NCI-H774 (cell line): ENCODE measurements at places on chromosomes 16 and 17.

- no peak for DNase-seq
Measured at GRCh38 chr17:15513856-15514459, 46.5 kb upstream of the CDRT4 start.

GRCh38 chr17:38748149-38748891, at the start of gene PCGF2:
TSS of gene PCGF2 (minus strand) at chr17:38748336. CDS start at chr17:38740402, 7,934 bp downstream.
- DNase-seq = peak; percentile 89

DNA sequence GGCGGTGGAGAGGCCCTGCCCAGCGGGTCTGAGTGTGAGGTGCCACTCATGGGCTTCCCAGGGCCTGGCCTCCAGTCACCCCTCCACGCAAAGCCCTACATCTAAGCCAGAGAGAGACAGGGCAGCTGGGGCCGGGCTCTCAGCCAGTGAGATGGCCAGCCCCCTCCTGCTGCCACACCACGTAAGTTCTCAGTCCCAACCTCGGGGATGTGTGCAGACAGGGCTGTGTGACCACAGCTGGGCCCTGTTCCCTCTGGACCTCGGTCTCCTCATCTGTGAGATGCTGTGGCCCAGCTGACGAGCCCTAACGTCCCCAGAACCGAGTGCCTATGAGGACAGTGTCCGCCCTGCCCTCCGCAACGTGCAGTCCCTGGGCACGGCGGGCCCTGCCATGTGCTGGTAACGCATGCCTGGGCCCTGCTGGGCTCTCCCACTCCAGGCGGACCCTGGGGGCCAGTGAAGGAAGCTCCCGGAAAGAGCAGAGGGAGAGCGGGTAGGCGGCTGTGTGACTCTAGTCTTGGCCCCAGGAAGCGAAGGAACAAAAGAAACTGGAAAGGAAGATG, 11.2 kb downstream of the VASN start:
- DNase-seq = no peak

DNA sequence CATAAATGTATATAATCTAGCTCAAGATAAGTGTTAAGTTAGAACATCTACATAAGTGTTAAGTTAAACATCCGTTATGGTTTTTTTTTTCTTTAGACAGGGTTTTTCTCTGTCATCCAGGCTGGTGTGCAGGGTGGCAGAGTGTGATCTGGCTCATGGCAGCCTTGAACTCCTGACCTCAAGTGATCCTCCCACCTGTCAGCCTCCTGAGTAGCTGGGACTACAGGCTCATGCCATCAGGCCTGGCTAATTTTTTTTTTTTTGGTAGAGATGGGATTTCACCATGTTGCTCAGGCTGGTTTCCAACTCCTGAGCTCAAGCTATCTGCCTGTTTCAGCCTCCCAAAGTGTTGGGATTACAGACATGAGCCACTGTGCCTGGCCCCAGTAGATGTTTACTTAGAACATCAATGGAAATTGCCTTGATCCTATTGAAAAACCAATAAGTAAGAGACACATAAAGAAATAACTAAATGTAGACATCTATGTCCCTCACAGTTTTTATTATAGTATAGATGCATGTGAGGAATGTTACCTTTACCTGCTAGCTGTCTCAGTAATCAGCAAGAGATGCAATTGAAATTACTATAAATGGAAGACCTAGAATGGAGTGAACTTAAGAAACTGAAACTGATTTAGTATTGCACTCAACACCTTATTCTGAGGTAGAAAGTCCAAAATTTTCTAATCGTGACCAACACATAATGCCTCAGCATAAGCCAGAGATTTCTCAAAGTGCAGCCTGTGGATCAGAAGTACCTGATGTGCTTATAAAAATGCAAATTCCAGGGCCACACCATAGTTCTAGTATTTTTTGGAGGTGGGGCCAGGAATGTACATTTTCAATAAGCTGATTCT, 5.5 kb upstream of the FAM20A start:
- no peak for DNase-seq

DNA sequence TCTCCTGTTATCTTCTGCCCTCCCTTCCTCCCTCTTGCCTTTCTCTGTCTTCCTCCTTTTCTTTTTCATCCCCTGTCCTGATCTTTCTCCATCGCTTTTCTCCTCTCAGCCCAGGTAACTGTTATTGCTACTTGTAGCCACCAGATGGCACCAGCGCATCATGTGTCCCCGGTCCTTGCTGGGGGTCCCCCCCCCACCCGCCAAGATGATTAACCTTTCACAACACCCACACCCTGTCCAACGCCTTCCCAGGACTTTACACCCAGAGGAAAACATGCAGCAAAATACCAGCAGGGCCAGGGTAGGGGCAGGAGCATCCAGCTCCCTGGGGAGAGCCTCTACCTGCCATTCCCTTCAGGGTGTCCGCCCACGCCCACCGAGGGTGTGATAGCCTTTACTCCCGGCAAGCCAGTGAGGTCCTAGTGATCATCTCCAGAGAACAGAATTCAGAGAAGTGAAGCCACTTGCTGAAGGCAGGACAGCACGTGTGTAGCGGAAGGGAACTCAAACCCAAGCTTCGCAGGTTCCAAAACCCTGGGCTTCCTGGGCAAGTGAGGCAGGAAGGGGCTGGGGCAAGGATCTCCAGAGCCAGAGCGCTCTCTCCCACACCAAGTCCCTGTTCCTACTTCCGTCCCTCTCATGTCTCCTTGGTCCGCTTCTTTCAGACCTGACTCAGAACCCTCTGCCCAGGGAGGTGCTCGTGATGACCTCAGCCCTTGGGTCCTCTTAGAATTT, 13.4 kb upstream of the TAC4 start:
- DNase-seq = no peak

DNA sequence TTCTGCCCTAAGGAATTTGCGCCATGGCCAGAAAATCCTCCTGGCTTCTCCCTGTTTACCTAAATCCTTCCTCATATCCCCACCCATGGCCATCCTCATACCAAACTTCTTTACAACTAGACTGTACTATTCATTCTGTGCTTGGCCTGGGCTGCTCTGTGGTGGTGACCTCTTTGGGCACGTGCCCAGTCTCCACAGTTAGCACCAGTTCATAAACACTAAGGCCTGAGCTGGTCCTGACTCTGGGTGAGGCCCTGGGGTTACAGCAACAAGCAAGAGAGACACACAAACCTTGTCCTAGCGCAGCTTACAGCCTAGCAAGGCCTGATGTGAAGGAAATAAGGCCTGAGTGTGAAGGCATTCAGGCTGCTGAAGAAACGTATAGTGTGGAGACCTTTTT, 3.1 kb upstream of the ATXN7L3 start:
- DNase-seq = no peak

- DNase-seq = no peak
Measured at GRCh38 chr17:6435968-6436367, 1.0 kb upstream of the AIPL1 start.

DNA sequence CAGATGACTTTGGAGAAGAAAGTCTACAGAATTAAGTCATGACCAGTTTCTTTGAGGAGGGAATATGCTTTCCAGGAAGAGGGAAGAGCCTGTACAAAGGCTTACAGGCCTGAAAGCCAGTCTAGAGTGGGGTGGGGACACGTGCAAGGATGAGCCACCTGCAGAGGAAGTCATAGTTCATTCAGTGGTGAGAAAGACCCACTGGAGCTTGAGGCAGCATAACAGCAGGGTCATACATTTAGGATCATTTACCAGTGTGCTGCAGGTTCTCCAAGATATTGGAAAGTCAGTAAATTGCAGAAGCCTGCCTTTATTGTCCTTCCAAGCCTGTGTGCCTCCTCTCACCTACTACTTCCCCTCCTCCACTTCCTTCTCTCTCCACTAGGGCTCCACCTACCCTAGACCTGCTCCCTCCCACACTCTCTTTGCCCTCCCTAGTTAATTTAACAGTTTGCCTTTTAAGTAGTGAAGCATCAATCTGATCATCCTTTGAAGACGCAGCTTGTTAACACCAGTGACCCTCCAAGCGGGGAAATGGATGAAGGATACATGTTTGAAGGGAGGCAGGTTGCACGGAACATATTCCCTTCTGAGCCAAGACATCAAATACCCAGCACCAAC, 40.2 kb downstream of the CDRT15 start:
- no peak for DNase-seq
